ENCODE measurements at places on chromosomes 7 and 10.
A peak's percentile ranks its signal among the peaks of the same experiment; 100 is the strongest.

DNA sequence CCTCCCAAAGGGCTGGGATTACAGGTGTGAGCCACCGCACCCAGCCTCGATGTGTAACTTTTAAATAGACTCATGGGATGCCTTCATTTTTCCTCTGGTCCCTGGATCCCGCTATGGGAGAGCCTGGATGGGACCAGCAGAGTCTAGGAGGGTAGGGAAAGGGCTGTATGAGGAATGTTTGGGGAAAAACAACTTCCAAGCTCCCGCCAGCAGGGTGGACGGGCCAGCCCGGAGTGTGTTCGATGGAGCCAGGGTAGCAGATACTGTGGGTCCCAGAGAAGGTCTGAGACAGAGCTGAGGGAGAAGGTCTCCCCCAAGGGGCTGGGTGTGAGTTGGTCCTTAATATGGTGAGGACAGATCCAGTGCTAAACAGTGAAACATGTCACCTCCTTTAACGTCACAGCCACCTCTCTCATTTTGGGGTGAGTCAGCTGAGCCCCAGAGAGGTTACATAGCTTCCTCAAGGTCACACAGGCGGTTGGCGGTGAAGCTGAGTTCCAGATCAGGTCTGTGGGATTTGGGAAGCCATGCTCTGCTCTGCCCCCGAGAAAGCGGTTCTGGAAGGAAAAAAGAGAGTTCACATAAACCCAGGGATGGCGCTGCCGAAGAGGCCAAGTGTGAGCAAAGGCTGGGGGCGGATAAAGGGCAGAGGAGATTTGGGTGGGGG is 66.4 kb downstream of the MYL10 start:
- no peak for DNase-seq

GRCh38 chr7:15669443-15670090 is 16.9 kb downstream of the MEOX2 start:
- DNase-seq = no peak

- no peak for DNase-seq
Observed at GRCh38 chr10:77715088-77715487, 77.5 kb upstream of the KCNMA1 start.

DNA sequence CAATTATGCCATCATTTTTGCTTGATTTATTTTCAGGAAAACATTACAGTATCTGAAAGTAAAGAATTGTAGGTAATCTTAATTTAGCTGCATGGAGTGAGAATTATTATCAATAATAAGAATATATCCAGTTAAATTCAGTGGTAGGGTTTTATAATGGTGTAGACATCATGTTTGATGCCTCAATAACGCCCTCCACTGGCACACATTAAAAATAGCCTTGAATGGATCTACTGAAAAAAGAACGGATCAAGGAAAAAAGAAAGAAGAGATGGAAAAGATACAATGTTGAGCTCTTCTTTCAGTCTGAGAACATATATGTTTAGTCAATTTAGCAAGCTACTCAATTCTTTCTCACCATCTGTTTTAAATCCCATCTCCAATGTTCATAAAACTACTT is 319.2 kb downstream of the CDC14C start:
- DNase-seq = no peak

- no peak for DNase-seq
Observed at GRCh38 chr7:30912021-30912730, 523 bp downstream of the AQP1 start.

GRCh38 chr7:108004220-108005142 is 1.5 kb upstream of the LAMB1 start:
- peak; percentile 74 for DNase-seq

DNA sequence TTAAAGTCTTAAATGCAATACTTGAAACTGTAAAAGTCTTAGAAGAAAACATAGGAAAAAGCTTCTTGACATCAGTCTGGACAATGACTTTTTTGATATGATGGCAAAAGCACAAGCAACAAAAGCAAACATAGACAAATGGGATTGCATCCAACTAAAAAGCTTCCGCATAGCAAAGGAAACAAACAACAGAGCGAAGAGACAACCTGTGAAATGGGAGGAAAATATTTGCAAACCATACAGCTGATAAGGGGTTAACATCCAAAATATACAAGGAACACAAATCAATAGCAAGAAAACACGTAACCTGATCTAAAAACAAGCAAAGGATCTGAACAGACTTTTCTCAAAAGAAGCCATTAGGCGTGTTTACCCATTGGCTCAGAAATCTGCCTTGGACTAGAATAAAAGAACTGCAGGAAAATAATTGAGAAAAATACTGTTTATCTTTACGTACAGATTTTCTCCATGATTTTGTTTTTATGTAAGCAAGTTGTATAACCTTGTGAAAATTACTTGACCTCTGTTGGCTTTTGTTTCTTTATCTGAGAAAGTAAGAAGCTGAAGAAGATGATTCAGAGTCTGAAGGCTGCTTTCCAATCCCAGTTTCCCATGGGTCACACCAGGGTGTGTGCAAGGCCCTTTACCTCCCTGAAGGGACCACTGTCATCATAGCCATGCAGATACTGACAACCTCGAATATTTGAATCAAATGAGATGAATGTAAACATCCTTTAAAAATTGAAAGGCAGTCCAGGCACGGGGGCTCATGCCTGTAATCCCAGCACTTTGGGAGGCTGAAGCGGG is 99.1 kb upstream of the LANCL2 start:
- DNase-seq = no peak

GRCh38 chr7:69433081-69433480 is 165.2 kb upstream of the AUTS2 start:
- no peak for DNase-seq

GRCh38 chr7:44979481-44980392 is 922 bp upstream of the MYO1G start:
- peak; percentile 72 for DNase-seq

DNA sequence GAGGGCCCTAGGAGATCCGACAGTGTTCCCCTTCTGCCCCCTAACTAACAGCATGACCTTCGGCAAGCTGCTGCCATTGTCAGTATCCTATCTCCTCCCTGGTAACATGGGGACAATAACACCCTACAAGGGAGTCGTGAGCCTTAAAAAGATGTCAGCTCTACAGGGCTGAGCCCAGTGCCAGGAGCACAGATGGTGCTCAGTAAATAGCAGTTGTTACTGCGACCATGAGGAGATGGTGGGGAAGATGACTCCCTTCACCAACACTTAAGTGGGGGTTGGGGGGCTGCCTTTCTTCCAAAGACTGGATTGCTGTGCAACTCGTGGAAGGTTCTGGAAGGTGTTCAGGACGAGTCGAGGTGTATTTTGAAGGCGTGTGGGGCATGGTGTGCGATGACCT is 29.5 kb upstream of the C10orf120 start:
- DNase-seq = no peak

DNA sequence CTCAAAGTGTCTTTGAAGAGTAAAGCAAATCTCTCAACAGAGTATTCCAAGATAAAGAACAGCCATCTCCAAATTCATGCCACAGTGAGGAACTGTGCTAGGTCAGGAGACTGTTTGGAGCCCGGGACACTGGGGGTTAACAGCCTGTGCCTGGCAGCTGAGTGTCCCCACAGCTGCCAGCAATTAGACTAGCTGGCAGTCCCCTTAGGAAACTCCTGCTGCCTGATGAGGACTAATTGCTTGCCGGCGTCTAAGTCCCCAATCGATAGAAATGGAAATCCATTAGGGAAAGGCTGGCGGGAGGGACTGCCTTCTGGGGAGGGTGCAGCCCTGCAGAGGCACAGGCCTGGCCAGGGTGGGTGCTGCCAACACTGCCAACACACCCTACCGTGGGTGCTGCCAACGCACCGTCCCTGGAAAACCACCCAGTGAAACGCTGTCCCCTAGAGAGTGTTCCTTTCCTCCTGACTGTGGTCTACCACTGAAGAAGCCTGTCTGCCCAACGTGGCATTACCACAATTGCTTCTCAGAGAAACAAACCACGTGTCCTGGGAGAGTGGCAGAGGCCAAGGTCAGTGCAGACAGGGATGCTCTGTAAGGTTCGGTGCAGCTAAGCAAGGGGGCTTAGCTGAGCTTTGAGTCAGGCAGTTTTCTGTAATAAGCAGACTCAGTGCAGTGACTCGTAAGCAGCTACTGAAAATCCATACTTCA is 60.8 kb downstream of the XRCC2 start:
- DNase-seq = no peak

GRCh38 chr10:234708-235406 is 99.6 kb downstream of the ZMYND11 start:
- no peak for DNase-seq

DNA sequence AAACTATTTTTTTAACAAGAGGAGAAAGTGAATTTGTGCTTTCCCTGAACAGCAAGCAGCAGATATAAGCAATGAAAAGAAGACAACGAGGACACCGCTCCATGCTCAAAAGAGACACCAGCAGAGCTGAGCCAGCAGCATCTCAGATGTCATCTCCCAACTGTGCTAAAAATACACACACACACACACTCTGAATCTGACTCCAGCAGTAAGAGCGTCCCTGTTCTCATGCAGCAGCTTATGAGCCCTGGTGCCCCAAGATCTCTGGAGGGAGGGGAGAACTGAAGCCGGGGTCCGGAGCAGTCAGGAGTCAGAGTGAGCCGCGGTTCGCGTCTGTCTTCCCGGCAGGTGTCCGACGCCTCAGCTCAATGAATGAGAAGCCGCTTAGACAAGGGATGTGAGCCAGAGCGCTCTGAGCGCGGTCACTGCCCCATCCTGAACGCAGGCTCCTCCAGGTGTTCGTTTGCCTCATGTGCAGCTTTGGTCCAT is 49.2 kb downstream of the SVIL start:
- peak; percentile 30 for DNase-seq

DNA sequence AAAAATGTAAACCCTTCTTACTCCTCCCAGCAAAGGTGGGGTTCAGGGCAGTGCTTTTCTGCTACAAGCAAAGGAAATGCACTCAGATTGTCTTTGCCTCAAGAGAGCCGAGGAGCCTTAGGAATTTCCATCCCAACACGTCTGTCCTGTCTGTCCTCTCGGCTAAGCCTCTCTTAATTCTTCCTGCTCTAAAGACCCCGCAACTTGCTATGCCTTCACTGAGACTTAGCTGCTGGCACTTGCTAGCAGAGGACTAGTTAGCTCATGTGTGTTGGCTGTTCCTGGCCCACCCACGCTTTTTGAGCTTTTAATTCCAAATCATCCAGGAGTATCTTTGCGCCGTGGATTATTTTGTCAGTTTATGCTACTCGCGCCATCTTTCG is 481 bp upstream of the NPM3 start:
- DNase-seq = no peak

DNA sequence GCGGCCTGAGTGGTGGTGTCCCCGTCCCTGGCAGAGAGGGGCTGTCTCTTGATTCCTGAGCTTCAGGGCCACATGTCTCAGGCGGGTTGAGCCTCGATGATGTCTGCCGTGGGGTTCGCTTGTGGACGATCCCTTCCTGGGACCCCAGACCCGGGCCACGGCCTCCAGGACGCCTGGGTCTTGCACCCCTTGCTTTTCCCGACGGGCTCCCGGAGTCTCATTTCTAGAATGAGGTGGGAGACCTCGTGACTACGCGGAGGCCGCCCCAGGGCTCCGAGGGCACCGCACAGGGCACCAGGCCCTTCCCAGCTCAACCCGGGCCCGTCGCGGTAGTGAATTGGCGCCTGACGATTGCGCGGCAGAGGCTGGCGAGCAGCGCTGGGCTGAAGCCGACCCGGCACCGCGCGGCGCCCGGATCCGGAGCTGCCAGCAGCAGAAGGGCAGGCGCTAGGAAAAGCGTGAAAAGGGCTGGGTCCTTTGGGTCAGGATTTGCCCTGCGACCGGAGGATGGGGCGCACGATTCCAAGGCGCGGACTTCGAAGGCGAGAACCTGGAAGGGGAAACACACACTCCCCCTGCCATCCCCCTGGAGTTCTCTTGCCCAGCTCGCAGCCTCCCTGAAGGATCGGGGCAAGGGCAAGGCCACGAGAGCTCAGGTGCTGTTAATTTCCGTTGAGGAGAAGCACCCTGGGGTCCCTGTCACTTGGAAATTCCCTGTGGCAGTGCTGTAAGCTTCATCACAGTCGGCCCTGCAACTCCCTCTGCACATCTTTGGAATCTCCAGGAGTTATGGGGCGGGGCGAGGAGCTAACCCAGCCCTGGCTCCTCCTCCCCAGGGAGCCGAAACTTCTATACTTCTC is 15.5 kb downstream of the TLX1 start:
- no peak for DNase-seq

DNA sequence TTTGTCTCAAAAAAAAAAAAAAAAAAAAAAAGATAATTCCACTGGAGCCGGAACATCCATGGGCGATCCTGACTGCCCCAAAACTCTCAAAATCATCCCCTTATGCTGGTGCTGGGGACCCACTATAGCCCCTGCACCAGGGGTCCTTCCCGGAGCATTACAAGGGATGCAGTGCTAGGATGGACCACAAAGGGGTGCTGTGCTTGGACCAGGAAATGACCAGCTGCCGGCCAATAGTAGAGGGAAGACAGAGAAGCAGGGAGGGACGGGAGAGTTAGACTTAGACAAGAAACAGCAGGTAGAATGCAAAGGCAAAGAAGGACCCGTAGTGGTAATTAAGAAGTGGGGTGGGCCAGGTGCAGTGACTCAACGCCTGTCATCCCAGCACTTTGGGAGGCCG is 40.5 kb downstream of the RCC1L start:
- DNase-seq = no peak

- DNase-seq = peak; percentile 55
Observed at GRCh38 chr7:1144269-1144771, 15.7 kb downstream of the ZFAND2A start.

DNA sequence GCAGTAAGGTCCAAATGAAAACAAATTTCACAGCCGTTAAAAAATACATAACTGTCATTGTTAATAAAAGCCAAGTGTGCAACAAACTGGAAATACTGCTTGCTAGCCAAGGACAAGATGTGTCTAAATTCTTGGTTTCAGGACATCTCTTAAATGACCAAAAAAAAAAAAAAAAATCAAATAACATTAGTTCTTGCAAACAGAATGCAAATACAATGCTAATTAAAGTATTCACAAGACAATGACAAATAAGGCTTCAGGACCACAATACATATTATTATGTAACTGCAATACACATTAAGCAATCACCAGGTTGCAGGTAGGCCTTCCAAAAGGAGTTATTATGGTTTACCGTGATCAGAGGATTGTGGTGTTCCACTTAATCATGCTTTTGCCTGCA is 3.6 kb downstream of the ARHGAP21 start:
- no peak for DNase-seq

DNA sequence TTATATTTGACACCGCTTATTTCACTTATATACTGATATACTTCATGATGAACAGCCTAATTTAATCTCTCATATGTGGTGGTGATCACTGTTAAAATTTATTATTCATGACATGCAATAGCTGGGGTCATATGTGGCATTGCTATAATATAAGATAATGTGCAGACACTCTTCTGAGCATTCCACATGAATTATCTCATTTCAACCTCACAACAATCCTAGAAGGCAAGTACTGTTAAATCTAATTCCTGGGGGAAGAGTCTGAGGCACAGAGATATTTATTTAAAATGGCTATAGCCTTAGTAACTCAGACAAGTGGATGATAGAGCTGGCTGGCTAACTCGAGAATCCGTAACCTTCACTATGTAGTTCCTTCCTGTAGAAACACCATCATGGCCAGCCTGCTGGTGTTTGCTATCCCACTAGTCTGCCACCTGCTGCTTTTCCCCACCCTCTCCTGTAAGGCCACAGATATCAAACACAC is 46.6 kb upstream of the A1CF start:
- DNase-seq = no peak
